ENCODE measurements at places on chromosomes 12 and 14.

GRCh38 chr12:94676031-94676641, 25.8 kb upstream of the TMCC3 start:
- no peak for DNase-seq

DNA sequence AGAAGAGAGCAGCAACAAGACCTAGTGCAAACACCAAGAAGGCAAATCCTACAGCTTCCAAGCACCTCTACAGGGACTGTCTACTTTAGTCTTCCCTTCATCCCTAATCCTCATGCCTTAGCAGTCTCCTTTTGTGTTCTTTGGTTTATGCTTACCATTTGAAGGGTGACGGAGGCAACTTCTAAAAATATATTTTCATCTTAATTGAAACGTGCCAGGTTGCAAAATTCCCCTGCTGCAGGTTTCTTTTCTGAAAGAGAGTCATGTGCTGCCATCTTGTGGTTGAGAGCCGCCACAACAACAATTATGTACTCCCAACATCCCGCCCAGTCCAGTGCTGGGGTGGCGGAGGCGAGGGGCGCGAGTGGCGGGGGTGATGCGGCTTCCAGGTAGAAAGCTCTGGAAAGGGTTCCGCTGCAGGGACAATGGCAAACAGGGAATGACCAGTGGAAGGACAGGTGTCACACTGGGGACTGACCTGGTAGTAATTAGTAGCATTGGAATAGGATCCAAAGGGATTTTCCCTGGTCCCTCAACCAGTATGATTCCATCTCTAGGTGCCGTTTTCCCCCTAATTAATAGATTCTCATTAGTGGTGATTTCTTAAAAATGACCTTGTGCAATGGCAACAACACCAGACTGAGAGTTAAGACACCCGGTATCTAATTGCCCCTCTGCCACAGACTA, 80.3 kb upstream of the GNG2 start:
- peak; percentile 62 for DNase-seq

DNA sequence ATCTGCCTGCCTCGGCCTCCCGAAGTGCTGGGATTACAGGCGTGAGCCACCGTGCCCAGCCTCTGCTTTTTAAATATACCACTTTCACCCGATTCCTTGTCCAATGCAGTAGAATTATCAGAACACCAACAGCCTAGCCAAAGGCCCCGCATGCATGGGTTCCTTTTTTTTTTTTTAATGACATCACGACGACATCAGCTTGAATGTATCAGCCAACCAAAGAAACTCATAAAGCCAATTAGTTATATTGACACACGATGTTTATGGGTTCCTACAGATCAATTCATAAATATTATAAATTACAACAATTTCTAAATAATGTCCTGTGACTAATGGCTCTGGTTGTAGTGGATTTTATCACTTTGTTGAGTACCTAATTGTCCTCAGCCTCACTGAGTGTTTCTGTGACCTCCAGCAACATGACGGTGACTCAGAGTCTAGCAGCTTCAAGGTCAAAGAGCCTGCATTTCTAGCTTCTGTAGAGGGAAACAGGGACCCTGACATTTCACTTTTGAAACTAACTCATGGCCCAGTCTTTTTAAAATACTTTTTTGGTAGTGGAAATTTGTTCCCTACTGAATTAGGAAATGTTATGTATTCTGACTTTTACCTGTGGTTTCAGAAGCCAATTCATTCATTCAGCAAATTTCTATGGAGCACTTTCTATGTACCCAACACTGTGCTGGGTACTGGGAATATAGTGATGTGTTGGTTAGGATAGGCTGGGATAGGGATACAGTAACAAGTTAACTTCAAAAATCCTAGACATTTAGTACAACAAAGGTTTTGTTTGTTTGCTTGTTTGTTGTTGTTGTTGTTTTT, 144.1 kb downstream of the SUDS3 start:
- no peak for DNase-seq

- no peak for DNase-seq
Measured at GRCh38 chr14:53701108-53701875, 255.3 kb downstream of the BMP4 start.

GRCh38 chr14:54048311-54048710, 91.7 kb upstream of the BMP4 start:
- DNase-seq, result no peak

- no peak for DNase-seq
Measured at GRCh38 chr12:54412348-54412747, 6.7 kb downstream of the ITGA5 start.

DNA sequence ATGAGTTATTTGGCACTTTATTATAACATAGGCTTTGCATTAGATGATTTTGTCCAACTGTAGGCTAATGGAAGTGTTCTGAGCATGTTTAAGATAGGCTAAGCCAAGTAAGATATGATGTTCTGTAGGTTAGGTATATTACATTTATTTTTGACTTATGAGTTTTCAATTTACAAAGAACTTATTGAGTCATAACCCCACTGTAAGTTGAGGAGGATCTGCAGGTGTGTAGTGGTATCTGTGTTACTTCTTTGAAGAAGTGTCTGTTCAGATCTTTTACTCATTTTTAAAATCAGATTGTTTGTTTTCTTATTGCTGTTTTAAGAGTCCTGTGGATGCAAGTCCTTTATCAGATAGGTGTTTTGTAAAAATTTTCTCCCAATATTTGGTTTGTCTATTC, 329.2 kb downstream of the RAD51B start:
- no peak for DNase-seq

All from dorsolateral prefrontal cortex (tissue), 122 donors.